ENCODE measurements at places on chromosomes 2 and 18. TPM values are rescaled to one million over a fixed set of nuclear protein-coding genes. Genes with fewer than 3 reads are reported as not detected.

DNA sequence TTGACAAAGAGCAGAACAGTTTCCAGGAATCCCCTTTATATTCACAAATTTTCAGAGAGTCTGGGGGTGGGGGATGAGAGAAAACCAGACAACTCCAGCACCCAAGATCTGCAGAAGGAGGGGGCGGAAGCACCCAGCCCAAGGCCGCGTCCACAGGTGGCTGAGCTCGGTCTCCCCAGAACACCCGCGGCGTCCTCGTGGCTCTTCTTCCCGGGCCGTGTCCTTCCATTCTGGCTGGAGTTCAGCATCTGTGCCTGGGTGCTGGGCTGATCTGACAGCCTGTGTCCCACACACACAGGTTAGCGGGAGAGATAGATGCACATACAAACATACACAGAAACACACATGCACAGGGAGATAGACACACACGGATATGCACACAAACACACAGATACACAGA lies 455.8 kb upstream of the SALL3 start:
- no peak for DNase-seq
- no peak overlapping the region for H3K27ac ChIP-seq
- no peak overlapping the region for H3K4me3 ChIP-seq
- H3K27me3 ChIP-seq: no peaks in the 10 kb centered on the region

- H3K27me3 ChIP-seq: no peaks in the 10 kb centered on the region
- H3K4me3 ChIP-seq: no peak overlapping the region
- no peak overlapping the region for H3K27ac ChIP-seq
- no peaks in the 10 kb centered on the region for H3K4me1 ChIP-seq
- no peaks in the 10 kb centered on the region for H3K36me3 ChIP-seq
These were observed 110.1 kb upstream of the SULT1C3 start for GRCh38 chr2:108129636-108130035.

Gene ABCB11
- 0.06 TPM for total RNA-seq

Gene CD226
- total RNA-seq: 5.8 TPM
